Vagina (tissue), 2 donors: ENCODE measurements at places on chromosomes 4 and X.
A peak's percentile ranks its signal among the peaks of the same experiment; 100 is the strongest.

DNA sequence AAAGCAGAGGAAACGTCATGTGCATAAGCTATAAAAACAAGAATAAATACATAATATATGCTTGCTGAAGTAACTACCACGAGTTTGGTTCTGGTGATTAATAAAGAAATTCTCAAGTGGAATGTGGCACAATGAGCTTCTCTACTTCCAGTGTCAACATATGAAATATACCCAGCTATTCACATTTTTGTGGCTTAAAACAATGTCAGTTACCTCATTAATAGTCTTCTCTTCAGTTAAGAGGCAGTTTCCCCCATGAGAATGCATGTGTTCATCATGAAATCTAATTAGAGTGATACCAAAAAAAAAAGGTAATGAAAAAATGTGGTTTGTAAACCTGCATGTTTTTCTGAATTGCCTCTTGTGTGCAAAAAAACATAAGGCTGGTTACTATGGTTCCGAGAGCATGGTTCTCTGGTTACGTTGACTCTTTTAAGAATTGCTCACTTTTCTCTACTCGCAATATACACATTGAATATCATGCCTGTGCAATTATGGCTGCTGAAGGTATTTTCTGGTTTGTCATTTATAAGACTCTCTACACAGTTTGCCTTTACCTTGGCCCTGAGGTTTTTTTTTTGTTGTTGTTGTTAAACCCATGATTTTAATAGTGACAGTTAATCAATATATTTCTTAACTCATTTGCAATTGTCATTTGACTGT lies 108.2 kb downstream of the PCDH7 start:
- DNase-seq, result no peak

DNA sequence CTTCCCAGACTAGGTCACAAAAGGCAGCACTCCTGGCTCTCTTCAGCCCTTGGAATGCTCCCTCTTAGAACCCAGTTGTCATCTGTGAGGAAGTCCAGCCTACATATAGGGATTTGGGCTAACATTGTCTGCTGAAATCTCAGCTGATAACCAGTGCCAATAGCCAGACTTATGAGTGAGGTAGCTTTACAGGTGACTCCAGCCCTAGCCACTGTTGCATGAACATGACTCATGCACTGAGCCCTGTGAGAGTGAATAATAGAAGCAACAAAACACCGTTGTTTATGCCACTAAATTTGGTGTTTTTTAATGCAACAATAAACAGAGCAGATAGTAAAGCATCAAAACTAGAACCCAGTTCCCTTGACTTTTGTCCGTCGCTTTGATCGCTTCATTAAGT lies 433.2 kb downstream of the STIM2 start:
- DNase-seq, result no peak

DNA sequence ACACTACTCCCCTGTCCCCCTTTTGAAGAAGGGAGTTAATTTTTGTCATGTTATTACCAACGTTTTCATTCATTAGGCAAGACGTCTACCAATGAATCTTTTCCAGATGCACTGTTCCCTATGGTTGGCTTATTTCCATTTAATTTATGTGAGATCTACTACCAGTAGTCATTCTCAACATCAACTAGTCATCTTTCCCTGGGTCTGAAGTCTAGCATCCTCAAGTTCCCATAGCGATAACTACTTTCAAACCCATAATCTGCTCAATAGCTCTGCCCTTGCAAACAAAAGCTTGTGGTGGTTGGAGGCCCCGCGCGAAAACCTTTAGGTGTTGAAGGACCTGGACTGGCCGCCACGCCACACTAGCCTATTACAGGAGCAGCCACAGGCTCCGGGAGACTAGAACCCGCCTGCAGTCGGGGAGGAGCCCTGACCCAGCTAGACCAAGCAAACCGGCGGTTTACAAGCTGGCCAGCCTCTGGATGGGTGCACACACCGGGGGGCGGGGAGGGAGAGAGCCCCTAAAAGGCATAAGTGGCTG lies 746 bp downstream of the PPAT start:
- DNase-seq, result peak; percentile 91

DNA sequence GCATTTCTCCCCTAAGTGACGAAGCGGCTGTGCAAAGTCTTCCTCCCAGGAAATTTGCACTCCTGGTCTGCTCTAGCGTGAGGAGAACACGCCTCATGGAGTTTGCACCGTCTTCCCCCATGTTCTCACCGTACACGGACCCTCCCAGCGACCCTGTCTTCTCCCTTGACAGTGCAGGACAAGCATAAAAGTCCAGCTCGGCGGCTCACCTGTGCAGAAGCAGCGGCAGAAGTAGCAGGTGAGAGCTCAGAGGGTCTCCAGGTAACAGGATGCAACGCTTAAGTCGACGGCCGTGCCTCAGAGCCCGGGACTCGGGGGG lies 314 bp downstream of the P2RY8 start:
- no peak for DNase-seq

GRCh38 chr4:16235209-16235608 lies 8.9 kb upstream of the TAPT1 start:
- no peak for DNase-seq

GRCh38 chrX:115940888-115941332 lies 229.6 kb upstream of the AGTR2 start:
- DNase-seq, result no peak

- no peak for DNase-seq
Measured at GRCh38 chr4:107192601-107193000, 156.5 kb upstream of the DKK2 start.

- no peak for DNase-seq
Measured at GRCh38 chr4:141388481-141388880, 167.8 kb downstream of the ZNF330 start.

GRCh38 chrX:46957297-46957696 lies 45.1 kb downstream of the JADE3 start:
- DNase-seq, result no peak

DNA sequence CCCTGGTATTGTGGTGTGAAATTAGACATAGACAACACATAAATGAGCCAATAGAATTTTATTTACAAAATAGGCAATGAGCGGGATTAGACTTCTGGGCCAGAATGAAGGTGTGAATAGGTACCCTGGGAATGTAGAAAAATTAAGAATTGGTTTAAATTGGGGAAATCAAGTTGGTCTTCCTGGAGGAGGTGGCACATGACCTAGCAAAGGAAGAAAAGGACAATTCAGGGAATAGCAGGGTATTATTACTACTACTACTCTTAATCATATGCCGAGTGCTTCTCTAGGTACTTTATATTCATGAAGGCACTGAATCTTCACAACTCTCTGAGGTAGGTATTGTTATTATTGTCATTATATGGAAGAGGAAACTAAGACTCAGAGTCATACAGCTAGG lies 202.1 kb downstream of the LHFPL1 start:
- no peak for DNase-seq

GRCh38 chr4:11416767-11417113 lies 12.0 kb downstream of the HS3ST1 start:
- no peak for DNase-seq

DNA sequence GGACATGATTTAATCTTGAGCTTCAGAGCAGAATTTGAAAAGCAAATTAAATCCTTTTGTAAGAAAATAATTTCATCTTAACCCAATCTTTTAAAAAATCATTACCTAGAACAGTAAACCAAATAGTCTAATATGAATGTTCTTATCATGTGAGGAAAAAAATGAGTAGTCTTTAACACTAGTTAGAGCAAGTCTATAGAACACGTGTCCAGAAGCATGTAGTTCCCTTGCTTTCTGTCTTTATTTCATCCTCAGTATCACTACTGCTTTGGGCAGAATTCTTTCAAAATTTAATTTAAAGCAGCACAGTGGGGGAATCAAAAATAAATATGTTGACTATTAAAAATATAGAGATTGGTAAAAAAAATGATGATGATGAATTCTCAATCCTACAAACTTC lies 2.1 kb downstream of the RBM47 start:
- DNase-seq, result no peak

DNA sequence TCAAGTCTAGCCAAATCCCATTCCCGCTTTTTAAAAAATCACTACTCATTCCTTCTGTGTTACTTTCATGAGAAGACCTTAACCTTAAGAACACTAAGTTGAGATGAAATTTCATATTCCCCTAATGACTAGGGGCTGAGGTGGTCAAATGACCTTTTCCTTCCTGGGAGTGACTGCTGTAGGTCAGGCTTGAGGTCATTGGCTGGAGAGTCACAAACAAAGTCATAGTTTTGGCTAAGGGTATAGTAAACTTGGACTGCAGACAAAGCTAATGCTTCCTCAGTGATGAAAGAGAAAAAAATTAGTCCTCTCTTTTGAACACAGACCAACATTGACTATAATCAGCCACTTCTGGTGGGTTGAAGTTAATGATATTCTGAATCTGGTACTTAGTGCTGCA lies 16.0 kb upstream of the FGF2 start:
- no peak for DNase-seq

GRCh38 chr4:185033950-185034349 lies 15.7 kb downstream of the HELT start:
- no peak for DNase-seq

GRCh38 chr4:168759321-168759720 lies 250.7 kb downstream of the CBR4 start:
- DNase-seq, result no peak

DNA sequence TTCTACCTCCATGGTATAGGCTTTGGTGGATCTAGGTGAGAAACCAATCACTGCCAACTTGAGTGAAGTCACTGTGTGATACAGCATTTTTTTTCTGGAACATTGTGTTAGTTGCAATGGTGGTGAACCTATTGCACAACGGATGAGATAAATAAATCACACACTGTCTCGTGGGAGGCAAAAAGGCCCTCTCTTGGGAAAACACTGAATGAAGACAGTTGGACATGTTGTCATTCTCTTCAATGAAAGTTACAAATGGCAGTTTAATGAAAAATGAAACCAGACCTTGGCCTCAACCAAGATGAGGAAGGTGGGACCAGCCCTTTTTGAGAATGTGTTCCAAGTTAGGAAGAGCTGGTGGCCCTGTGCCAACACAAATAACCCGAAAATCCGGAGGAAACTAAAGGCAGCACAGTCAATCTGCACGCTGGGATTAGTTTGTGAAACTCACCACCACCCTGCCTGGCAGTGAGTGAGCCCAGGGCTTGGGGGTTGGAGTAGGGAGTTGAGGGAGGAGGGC lies 5.4 kb upstream of the ADGRG2 start:
- no peak for DNase-seq

DNA sequence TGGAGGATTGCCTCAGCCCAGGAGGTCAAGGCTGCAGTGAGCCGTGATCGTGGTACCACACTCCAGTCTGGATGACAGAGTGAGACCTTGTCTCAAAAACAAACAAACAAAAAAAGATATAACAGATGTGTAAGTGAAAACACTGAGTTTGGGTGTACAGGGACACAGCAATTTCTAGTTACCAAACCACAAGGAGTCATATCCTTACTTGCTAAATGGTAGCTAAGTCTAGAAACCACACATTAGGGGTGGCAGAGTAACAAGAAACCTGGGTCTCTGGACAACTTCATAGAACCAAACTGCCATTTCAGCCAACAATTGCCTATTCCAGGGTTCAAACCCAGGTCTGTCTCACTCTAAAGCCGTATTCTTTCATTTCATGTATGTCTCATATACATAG lies 20.8 kb downstream of the PPEF2 start:
- DNase-seq, result peak; percentile 20

DNA sequence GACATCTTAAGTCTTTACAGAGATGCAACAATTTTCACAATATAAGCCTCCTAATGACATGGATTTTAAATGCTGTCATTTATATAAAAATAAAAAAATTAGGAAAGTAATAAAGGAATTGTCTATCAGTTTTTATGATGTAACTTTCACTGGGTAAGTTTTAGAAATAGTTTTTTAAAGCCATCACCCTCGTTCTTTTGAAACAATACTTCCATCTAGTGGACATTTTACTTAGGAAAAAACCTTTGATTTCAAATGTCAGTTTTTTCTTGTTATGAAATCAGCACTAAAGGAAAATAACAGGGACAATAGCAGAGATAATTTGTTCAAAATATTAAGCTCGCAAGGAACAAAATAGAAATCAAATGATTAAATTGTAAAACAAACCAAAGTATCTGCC lies 24.3 kb upstream of the NDNF start:
- no peak for DNase-seq

- DNase-seq, result no peak
Measured at GRCh38 chr4:125725957-125726525, 411.3 kb downstream of the FAT4 start.

DNA sequence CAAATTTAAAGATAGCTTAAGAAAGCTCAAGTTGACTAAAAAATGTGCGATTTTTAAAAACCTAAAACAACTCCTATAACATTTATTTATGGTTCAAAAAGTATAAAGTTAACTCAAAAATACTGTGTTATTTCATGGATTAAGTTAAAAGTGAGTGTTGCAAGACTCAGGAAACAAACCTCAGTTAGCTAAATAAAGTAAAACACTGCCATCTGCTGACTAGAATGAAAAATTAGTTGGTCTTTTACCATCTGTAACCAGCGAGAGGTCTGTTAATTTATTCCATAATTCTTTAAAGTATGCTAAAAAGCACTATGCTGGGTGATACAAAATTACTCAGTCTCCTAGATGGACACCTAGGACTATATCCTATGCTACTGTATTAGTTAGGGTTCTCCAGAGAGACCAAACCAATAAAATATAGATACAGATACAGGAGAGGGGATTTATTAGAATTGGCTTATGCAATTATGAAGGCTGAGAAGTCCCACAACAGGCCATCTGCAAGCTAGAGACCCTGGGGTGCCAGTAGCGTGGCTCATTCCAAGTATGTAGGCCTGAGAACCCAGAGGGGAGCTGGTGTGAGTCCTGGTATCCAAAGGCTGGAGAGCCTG lies 4.9 kb upstream of the WDFY3 start:
- no peak for DNase-seq

GRCh38 chr4:76434901-76435527 lies at the start of gene SHROOM3:
Gene SHROOM3 (plus strand): TSS chr4:76435229. CDS start chr4:76436053, 824 bp downstream.
- DNase-seq, result no peak

DNA sequence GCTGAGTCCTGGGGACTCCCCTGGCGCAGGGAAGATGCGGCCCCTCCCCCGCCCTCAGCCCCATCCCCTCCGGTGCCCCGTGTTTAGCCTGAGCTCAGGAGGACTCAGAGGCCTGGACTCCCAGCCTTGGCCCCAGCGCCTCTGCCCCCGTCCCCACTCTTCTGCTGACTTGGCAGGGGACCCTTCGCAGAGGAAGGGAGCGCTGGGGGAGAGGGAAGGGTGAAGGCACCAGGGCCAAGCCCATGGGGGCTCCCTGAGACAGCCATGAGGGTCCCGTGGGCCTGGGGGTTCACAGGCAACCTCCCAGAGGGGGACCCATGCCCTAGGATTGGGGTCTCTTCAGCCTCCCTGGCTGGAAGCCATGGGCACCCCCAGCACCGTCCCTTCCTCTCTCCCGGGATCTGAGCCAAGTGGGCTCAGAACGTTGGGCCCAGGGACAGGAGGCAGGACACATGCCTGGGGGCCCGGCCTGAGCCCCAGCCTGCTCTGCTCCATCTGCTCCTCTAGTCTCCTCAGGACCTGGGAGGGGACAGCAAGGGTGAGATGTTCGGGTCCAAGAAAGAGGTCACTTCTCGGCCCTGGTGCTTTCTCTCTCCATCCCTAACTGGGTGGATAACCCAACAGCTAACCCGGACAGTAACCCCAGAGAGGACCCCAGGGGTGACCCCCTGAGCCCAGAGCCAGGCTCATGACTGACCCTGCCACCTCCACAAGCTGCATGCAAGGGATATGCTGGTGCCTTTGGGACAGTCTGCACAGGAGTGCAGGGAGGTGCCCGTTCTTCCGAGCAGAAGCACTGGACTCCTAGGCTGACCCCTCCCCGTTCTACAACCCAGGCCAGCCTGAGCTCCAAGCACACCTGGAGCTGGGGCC lies 1.5 kb upstream of the CPLX1 start:
- DNase-seq, result no peak
